D721Med (cell line): ENCODE measurements at places on chromosomes 1 and 21.

DNA sequence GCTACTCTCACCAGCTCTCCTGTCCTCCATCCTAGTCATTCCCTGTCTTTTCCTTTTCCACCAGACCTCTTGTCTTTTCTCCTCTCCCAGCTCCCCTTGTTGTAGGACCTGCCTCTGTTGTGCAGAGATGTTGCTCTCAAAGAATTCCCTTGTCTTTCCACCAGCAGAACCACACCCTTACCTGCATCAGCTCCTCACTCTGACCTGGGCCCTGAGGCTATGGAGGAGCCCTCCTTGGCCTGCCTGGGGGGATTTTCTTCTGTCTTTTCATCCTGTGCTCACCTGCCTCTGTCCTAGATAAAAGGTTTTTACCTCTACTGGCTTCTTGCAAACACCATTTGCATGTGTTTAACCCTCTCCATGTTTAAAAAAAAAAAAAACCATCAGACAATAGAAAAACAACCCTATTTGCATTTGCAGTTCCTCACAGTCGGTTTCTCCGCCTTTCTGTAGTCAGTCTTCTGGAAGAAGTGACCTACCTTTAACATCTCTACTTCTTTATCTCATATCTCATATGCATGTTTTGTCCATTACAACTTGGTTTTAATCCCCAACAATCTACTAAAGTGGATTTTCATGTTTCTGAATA is 12.1 kb downstream of the FCRL5 start:
- no peak for DNase-seq

DNA sequence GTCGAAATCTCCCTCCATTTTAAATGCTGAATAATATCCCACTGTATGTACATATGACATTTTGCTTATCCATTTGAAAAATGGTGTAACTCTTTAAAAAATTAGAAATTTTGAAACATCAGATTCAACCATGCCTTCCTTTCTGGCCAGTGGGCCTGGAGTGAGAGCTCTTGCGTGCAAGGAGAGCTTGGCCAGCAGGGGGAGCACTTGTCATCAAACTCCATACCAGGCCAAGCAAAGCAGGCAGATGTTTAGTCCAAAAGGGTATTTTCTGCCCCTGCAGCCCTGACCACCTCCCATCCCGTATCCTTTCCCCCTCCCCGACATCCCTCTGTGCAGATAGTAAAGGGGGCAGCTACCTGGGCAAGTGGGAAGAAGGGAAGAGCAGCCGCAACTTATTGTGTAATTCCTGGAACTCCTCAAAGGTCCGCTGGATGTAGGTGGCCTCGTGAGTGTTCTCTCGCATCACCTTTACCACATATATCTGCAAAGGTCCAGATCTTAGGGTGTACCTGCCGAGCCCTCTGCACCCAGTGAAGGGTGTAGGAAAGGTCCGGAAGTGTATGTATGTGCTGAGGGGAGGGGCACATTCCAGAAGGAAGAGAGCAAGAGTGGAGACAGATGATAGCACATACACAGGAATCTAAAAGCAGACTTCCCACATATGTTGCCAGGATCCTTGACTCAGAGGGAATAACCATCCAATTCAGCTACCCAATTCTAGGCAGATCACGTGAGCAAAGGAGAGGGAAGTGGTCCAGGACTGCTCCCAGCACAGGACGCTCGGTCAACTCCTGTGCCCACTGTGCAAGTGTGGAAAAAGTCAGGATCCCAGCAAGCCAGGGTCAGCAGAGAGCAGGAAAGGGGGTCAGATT is 19.9 kb upstream of the PPP1R15B start:
- peak; percentile 69 for DNase-seq

DNA sequence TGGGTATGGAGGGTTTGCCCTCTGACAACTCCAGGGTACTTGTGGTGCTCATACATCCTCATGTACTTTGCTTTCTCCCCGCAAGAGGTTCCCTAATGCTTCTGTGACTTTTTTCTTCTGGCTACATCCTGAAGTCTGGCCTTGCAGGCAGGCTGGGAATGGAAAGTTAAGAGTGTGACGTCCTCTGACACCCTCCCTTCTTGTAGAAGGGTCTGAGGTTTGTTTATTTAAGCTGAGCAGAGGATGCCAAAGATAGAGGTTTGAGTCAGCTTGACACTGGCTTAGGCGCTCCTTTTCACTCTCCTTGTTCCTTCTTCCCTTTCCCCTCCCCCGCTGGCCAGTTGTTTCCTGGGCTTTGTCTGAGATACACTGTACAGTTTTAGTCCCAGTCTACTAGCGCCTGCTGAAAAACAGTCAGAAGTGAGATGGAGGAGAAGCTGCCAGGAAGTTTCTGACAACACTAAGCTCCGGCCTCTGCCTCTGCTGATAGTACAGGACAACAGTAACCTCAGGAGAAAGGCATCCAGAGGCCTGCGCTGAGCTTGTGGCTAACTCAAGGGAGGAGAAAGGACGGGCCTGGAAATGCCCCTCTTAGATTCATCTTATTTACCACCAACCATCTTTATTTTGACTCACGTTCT is at the start of gene MACF1:
Gene MACF1, plus strand, starts transcription at position 255 of the 641 bp plus-strand sequence. Its CDS starts 328 bp downstream, at position 583.
- no peak for DNase-seq

- DNase-seq, result no peak
These were observed 3.2 kb upstream of the ARPC5 start for GRCh38 chr1:183638649-183639387.

- DNase-seq, result no peak
These were observed 142.9 kb downstream of the APP start for GRCh38 chr21:26027696-26028095.
